ENCODE measurements at places on chromosomes 1 and 21.
A peak's percentile ranks its signal among the peaks of the same experiment; 100 is the strongest.

- no peak for DNase-seq
Observed at GRCh38 chr1:18176619-18177018, 69.0 kb downstream of the IGSF21 start.

GRCh38 chr1:2820731-2821372, 19.4 kb upstream of the TTC34 start:
- DNase-seq: no peak

- peak; percentile 15 for DNase-seq
Observed at GRCh38 chr1:155196103-155196892, 11.4 kb downstream of the THBS3 start.

DNA sequence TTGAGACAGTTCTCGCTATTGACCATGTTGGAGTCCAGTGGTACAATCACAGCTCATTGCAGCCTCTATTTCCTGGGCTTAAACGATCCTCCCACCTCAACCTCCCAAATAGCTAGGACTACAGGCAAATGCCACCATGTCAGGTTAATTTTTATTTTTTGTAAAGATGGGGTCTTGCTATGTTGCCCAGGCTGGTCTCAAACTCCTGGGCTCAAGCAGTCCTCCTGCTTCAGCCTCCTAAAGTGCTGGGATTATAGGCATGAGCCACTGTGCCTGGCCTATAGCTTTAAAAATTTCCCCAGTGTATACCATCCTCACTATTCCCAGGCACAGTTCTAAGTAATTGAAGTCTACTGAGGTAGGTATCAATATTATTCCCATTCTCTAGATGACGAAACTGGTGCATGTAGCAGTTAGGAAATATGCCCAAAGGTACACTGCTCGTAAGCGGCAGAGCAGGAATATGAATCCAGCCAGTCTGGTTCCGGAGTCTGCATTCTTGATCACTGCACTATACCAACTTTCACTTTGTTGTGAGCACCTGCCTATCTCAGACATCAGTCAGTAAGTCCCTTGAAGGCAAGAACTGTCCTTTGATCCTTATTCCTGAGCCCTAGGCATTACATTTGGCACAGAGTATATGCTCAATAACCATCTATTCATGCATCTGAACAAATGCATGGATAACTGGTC, 11.5 kb upstream of the SRP9 start:
- DNase-seq: no peak
